ENCODE measurements at places on chromosomes 6 and 20.
A peak's percentile ranks its signal among the peaks of the same experiment; 100 is the strongest.

DNA sequence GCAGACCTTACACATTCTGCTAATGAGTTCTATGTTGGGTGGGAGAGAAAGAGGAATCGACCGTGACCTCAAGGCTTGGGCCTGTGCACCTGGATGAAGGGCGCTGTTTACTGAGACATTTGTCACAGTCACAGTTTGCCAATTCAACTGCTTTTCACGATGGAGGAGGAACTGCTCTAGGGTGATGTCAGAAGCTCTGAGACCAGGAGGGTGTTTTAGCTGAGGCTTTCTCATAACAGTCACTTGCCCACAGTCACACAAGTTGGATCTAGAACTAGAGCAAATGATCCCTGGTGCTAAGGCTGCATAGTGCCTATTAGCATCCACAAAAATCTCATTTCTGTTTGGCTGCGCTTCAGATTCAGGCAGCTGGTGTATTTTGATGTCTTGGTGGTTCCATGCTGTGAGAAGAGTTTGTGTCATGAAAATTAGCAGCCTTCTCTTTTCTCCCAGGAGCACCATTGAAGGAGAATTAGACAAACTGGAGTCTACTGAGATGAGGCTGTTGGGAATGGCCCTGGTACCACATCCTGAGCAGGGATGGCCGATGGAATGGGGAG is 83.3 kb upstream of the TGM3 start:
- DNase-seq: no peak

GRCh38 chr6:62043084-62043483 is 242.9 kb downstream of the KHDRBS2 start:
- DNase-seq: no peak

GRCh38 chr20:25489221-25489871 is 81.9 kb downstream of the GINS1 start:
- no peak for DNase-seq

- peak; percentile 79 for DNase-seq
Measured at GRCh38 chr6:75285283-75285639, 669 bp upstream of the TMEM30A start.

DNA sequence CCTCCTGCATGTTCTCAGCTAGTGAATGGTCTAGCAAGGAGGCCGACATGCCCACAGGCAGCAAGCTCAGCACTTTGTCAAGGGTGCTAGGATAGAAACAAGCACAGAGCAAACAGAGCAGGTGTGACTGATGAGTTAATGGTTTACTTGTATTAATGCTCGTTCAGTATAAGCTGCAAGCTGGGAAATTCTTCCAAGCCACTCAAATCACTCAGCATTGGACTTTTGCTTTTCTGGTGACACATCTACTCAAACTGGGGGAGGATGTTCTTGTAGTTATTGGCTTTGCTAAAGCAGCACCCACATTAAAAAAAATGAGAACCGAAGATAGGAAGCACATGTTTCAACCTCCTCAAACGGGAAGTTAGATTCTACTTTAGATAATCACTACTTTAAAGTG is 43.1 kb upstream of the NEDD9 start:
- DNase-seq: no peak

DNA sequence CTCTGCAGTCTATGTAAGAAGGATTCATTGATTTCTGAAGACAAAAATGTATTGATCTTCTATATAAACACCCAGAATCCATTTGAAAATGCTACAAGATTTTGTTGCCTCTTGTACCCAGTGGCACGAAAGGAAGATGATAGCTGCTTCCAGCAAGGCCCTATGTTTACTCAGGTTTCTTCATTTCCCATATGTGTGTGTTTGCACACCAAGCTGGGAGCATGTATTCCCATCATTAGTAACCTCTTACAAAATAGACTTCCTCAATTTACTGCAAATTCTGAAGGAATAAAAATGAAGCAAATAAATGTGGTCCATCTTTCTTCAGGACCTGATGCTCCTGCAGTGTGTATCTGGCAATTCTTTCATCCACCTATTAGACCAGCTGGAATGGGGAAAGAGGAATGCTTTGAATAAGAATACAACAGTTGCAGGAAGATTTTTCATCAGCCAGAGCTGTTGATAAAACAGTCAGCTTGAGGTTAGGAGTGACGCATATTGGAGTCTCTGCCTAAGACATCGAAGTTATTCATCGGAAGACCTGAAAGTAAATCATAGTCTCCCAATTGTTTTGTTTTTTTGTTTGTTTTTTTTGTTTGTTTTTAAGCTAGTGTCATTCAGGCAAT is 132.3 kb downstream of the PDE7B start:
- DNase-seq: no peak

DNA sequence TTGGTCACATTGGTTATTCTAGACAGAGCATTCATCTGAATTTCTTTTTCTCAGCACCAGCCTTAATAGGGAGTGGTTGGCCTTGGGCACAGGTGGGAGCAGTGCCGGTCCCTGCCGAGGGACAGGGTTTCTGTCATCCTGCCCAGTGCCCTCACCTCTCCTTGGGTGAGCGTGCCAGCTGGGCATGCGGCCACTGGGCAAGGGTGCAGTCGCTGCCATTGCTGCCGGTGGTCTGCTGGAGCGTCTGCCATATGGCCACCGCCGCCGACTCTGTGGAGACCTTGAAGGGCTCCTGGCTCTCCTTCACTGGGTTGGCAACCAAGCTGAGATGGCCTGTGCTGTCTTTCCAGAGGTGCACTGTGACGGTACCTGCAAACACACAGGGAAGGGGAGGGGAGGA is 16.4 kb upstream of the UQCC2 start:
- no peak for DNase-seq

Measured in OCI-M1 (cell line).